ENCODE measurements at places on chromosomes 2 and 18.
A peak's percentile ranks its signal among the peaks of the same experiment; 100 is the strongest.

DNA sequence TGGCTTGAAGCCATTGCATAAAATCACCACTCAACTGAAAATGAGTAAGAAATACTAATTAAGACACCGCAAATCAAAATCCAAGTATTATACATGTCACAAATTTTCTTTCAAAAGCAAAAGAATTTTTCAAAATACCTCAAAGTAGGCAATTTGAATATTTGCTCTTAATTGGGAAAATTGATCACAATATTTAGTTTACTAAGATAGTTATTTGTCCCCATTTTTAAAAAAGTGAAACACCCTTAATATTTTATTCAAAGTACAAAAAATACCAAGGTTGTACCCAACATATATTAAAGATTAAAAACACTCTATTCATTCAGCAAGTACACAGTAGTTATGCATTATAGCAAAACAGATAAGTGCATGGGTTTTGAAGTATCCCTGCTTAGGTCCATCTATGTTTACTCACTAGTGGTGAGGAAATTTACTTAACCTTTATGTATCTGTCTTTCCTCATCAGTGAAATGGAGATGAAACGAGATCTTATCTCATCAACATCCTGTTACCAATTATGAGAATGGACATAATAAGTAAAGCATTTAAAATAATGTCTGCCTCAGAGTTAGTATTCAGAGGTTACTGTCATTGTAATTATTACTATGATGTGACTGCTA lies 35.1 kb downstream of the VPS54 start:
- DNase-seq = no peak

DNA sequence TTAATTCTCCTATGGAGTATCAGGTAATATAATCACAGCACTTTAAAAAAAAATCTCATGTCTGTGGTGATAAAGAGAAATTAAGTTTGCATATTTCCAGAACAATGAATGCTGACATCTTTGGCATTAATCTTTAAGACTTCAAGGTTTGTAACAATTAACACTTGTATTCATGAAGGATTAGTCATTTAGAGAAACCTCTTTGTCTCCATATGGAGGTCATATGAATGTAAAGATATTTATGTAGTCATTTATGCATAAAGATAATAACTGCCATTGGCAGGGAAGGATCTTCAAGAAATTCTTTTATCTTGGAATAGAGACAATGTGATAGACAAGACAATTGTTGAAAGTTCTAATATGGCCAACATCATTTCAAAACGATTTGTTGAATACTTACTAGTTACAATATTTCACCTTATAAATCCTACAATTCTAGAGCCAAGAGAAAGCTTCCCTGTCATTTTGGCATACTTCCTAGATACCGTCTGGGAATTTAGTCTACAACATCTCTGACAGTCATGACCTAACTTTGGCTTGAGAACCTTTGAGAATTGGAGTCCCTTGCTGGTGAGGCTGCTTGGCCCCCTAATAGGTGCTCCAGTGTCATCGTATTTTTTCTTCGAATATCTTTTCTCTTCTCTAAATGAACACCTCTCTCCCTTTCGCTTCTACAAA lies 33.6 kb downstream of the RASGRP3 start:
- no peak for DNase-seq

DNA sequence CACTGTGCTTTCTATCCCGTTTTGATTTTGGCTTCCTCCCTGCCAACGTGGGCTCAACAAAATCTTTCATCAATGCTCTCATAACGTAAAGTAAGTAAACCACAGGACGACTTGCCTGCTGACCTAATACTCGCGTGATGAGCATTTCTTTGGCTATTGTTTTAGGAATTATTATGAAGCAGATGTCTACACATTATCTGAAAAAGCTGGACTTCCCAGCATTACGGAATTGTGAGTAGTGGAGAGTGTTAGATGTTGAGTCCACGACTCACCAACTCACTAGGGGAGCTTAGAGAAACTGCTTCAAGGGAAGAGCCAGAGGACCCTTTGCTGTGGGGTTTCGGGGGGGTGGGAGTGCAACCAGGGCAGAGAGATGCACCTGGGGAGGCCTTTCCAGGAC lies 21.9 kb downstream of the HJURP start:
- DNase-seq = peak; percentile 3

DNA sequence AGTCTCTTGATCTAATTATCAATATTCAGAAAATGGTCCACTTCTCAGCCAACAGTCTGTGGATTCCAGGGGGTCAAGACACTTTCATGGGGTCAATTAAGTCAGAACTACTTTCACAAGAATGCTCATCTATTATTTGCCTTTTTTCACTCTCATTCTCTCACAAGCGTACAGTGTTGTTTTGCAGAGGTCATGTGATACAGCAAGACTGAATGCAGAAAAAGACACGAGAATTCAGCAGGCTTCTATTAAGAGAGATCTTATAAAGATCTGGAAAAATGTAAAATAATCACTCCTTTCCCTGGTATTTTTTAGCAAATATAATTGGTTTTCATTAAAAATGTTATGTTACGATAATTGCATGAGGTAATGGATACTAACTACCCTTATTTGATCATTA lies 8.7 kb downstream of the RPRD1A start:
- no peak for DNase-seq

DNA sequence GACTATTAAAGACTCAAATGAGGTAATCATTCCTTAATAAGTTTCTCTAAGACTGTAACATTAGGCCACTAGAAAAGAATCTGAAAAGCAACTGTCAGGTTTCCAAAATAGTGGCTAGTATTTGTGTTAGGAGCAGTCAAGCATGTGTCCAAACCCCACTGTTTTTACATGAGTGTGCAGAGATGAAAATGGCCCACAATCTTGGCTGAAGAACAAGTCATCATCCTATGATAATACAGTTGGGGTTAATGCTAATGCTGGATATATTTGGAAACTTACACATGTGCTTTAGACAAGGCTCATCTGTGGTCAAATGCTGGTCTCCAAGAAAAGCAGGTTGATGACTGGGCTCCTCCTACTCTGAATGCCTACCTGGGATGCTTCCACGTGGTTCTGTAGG lies 73.6 kb downstream of the MAIP1 start:
- DNase-seq = no peak

- DNase-seq = no peak
Observed at GRCh38 chr2:72367530-72368225, 220.0 kb upstream of the CYP26B1 start.

DNA sequence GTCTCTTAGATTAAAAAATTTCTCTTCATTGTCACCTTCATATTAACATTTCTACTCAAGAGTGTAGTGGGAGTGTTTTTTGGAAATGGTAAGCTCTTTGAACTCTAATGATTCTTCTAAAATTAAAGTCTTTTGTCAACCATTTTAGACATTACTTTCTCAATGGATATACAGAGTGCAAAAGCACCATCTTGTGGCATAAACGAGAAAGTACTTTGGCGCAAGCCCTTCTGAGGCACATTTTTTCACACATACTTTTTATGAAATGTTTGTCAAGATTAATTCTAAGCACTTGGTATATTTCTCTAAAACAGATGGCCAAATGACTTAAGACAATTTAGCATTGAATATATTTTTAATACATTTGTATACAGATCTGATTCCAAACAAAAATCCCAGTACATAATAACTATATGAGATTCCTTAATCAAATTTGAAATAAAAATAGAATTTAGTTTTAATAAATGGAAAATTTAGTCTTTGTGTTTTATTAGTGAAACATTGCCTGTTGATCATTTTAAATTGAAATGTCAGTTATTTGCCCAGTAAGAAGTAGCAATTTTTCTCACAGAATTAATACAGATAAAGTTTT lies 63.3 kb upstream of the GALNT5 start:
- no peak for DNase-seq

DNA sequence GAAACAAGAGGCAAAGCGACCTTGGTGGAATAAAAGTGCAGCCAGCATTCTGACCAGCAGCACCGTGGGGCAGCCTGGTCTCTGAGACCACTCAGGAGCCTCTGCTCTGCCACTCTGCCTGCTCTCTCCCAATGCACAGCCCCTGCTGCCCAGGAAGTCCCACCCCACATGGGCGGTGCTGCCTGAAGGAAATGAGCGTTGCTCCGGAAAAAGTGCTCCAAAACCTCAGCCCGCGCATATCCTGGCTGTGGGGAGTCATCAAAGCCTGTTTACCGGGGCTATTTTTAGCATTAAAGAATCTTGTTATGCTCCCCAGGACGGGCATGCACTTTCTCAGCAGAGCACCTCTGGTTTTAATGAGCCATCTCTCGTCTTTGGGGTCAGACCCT lies 54.5 kb downstream of the EPAS1 start:
- DNase-seq = peak; percentile 83

- no peak for DNase-seq
Observed at GRCh38 chr2:170420961-170421687, 243.2 kb downstream of the MYO3B start.

Measured in activated T-cell treated with anti-CD3 and anti-CD28 coated beads, Interleukin-2, amount 50 U/mL, for 24 hours (primary cell).